A549 treated with CpdA at 1 μM for 4 hours (cell line): ENCODE measurements at places on chromosomes 3 and 15. TPM values are rescaled to one million over a fixed set of nuclear protein-coding genes. Genes with fewer than 3 reads are reported as not detected.

PLCH1 gene
- 1.1 to 1.5 TPM (median 1.1 TPM) in 5 replicates for total RNA-seq

AAGAB gene
- 72.6 to 77.6 TPM (median 76.6 TPM) in 5 replicates for total RNA-seq

CISH gene
- 0.46 to 0.78 TPM (median 0.66 TPM) in 5 replicates for total RNA-seq

ACTC1 gene
- total RNA-seq = 0.22 to 0.63 TPM (median 0.37 TPM) in 5 replicates

CLDN16 gene
- total RNA-seq = 0.02 to 0.15 TPM (median 0.06 TPM) in 3 of 5 replicates, not detected in the others

NOX5 gene
- 0.27 to 0.38 TPM (median 0.31 TPM) in 5 replicates for total RNA-seq

C2CD4A gene
- 0.02 to 0.05 TPM (median 0.04 TPM) in 4 of 5 replicates, not detected in the other for total RNA-seq

FAM98B gene
- 8.7 to 13.7 TPM (median 10.1 TPM) in 5 replicates for total RNA-seq

TTC21A gene
- total RNA-seq = 1.4 to 1.9 TPM (median 1.5 TPM) in 5 replicates

KLHL6 gene
- total RNA-seq = not detected in 5 replicates

MAPK6 gene
- 40.3 to 70.0 TPM (median 48.2 TPM) in 5 replicates for total RNA-seq

ACOX2 gene
- 6.7 to 13.0 TPM (median 10.9 TPM) in 5 replicates for total RNA-seq

ARHGEF26 gene
- total RNA-seq = 5.2 to 8.5 TPM (median 5.9 TPM) in 5 replicates

MME gene
- not detected in 5 replicates for total RNA-seq

MAP3K13 gene
- 13.2 to 16.3 TPM (median 13.5 TPM) in 5 replicates for total RNA-seq

SELENOK gene
- 25.0 to 33.9 TPM (median 27.4 TPM) in 5 replicates for total RNA-seq

ULK3 gene
- total RNA-seq = 30.7 to 46.1 TPM (median 35.7 TPM) in 5 replicates

ITGA11 gene
- 2.7 to 8.7 TPM (median 5.3 TPM) in 5 replicates for total RNA-seq

TGM5 gene
- not detected in 5 replicates for total RNA-seq

SERINC4 gene
- total RNA-seq = 0.05 to 0.12 TPM (median 0.08 TPM) in 4 of 5 replicates, not detected in the other

BUB1B gene
- total RNA-seq = 28.2 to 33.9 TPM (median 30.0 TPM) in 5 replicates

FETUB gene
- total RNA-seq = 0.05 to 0.13 TPM in 2 of 5 replicates, not detected in the others

CLRN1 gene
- not detected in 5 replicates for total RNA-seq

TEX9 gene
- 3.5 to 6.1 TPM (median 4.6 TPM) in 5 replicates for total RNA-seq

FRMD4B gene
- 0.85 to 2.8 TPM (median 1.4 TPM) in 5 replicates for total RNA-seq

RNU5B-1 gene
- not detected in 5 replicates for total RNA-seq

ACSBG1 gene
- 0.21 to 0.41 TPM (median 0.31 TPM) in 5 replicates for total RNA-seq

IL17RC gene
- total RNA-seq = 12.1 to 14.7 TPM (median 13.1 TPM) in 5 replicates

CD96 gene
- total RNA-seq = not detected in 5 replicates

GOLGA8H gene
- 1.3 to 3.9 TPM (median 2.5 TPM) in 5 replicates for total RNA-seq

ARGFX gene
- not detected in 5 replicates for total RNA-seq

TRAT1 gene
- total RNA-seq = not detected in 5 replicates

MYZAP gene
- total RNA-seq = 0.50 to 0.99 TPM (median 0.80 TPM) in 5 replicates

TLE3 gene
- 14.4 to 24.7 TPM (median 16.7 TPM) in 5 replicates for total RNA-seq

ECE2 gene
- total RNA-seq = not detected in 5 replicates

SMCO1 gene
- total RNA-seq = not detected in 5 replicates

EPHA6 gene
- total RNA-seq = 0.07 to 0.14 TPM (median 0.11 TPM) in 4 of 5 replicates, not detected in the other

OR5K2 gene
- not detected in 5 replicates for total RNA-seq

GOLGA8A gene
- 5.9 to 10.4 TPM (median 7.3 TPM) in 5 replicates for total RNA-seq

TIMMDC1 gene
- total RNA-seq = 68.0 to 91.0 TPM (median 83.6 TPM) in 5 replicates

NAALADL2 gene
- 0.11 to 0.40 TPM (median 0.34 TPM) in 3 of 5 replicates, not detected in the others for total RNA-seq

CAPN3 gene
- 0.25 to 0.43 TPM (median 0.31 TPM) in 3 of 5 replicates, not detected in the others for total RNA-seq

TMEM207 gene
- total RNA-seq = not detected in 5 replicates

SKIL gene
- 18.4 to 31.8 TPM (median 23.3 TPM) in 5 replicates for total RNA-seq

SLC2A2 gene
- total RNA-seq = not detected in 5 replicates

GPR160 gene
- 1.2 to 2.0 TPM (median 1.8 TPM) in 5 replicates for total RNA-seq

FOXB1 gene
- not detected in 5 replicates for total RNA-seq

CYP19A1 gene
- total RNA-seq = 0.15 to 0.28 TPM (median 0.19 TPM) in 3 of 5 replicates, not detected in the others

FANCD2 gene
- 17.5 to 26.0 TPM (median 19.9 TPM) in 5 replicates for total RNA-seq

ANKRD63 gene
- 0.19 to 0.42 TPM (median 0.32 TPM) in 4 of 5 replicates, not detected in the other for total RNA-seq

RETNLB gene
- not detected in 5 replicates for total RNA-seq

NR1I2 gene
- total RNA-seq = not detected in 5 replicates

C15orf62 gene
- total RNA-seq = 0.07 to 0.17 TPM (median 0.13 TPM) in 4 of 5 replicates, not detected in the other

SLC28A1 gene
- 0.02 to 0.06 TPM (median 0.05 TPM) in 3 of 5 replicates, not detected in the others for total RNA-seq

PYGO1 gene
- 6.5 to 8.3 TPM (median 6.9 TPM) in 5 replicates for total RNA-seq
